Left forelimb (tissue), 1 donor: ENCODE measurements at places on chromosomes 16 and 17.
A peak's percentile ranks its signal among the peaks of the same experiment; 100 is the strongest.

DNA sequence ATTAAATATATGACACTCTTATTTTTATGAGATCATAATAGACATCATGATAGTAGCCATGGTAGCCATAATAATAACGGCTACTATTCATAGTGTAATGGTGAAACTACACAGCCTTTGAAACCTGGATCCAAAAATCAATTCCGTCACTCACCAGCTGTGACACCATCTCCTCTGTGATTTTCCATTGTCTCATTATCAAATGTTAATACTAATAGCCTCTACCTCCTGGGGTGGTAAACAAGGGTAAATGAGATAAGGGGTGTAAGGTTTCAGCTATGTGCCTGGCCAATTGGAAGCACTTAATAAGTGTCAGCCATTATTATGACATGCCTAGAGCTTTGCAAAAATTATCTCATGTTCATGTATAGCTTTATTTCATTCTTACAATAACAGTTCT lies 88.6 kb downstream of the CACNG3 start:
- DNase-seq = no peak

GRCh38 chr16:4659363-4660353 lies 33.7 kb upstream of the NUDT16L1 start:
- DNase-seq = no peak

DNA sequence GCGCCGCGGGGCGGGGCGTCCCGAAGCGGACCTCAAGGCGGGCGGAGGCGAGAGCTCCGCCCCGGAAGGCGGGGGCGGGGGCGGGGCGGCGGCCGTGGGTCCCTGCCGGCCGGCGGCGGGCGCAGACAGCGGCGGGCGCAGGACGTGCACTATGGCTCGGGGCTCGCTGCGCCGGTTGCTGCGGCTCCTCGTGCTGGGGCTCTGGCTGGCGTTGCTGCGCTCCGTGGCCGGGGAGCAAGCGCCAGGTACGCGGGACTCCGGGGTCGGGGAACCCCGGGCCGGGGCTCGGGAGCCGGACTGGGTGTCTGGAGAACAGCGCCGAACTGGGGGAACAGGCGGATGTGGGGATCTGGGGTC lies at the start of gene TNFRSF12A:
TSS of gene TNFRSF12A (plus strand) at position 122 of the 357 bp plus-strand sequence. CDS start at position 152, 30 bp downstream.
- DNase-seq = peak; percentile 87

- peak; percentile 81 for DNase-seq
Measured at GRCh38 chr16:1053121-1053521, 19.4 kb upstream of the SSTR5 start.

- no peak for DNase-seq
Measured at GRCh38 chr17:7083592-7083991, 3.5 kb upstream of the CLEC10A start.

DNA sequence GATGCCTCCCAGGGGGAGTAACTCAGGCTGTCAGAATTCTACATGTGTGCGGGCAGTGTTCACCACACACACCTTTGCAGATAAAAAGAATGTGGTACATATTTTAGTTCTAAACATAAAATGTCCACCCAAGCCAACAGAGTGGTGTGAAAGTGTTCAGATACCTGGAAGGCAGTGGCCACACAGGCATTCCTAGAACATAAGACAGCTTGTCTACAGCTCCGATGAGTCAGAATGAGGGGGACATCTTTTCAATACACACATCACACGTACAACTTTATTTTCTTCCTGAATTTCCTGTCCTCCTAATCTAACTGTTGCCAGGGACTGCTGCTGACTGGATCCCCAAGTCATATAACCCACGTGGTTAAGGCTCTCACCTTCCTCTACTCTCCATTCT lies 142.3 kb downstream of the ZFHX3 start:
- no peak for DNase-seq

DNA sequence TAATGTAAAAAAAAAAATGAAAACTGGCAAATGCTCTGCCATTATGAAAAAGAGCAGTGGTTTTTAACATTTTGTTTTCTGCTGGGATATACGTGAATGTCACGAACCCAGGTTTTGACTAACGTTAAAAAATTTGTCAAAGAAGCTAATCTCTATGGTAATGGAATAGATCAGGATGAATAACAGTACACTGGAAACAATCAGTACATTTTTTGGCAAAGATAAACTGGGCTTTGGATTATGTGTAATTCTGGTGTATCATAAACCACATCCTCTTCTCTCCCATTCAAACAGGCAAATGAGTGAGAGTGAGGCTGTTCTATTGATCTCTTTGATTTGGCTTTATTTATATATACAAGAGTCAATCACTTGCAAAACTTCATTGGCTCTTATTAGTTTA lies 207.0 kb upstream of the IRX3 start:
- DNase-seq = no peak

- no peak for DNase-seq
Measured at GRCh38 chr17:50283246-50283645, 9.0 kb downstream of the TMEM92 start.

- DNase-seq = no peak
Measured at GRCh38 chr16:67165121-67166078, 855 bp downstream of the HSF4 start.

DNA sequence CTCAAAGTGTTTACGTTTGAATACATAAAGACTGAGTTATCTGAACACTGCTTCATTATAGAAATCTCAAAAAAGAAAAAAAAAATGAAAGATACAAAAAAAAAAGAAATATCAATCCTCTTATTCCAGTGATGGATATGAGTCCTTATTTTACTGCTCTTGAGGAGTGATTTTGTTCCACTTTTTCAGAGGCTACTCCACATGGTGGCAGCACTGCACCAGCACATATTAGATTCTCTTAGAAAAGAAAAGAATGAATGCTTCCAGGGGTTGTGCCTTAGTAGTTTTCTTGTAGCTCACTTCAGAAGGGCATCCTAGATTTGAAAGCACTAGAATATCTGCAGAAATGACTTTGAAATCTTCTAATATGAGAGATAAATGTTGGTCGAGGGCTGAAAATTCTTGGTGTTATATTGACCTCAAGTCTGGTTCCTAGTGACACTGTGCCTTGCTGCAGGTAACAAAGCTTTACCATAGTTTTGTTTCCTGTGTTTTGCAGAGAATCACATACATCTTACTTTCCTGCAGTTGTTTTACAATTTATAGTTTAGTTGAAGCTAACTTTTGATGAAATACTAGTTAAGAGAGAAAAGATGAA lies 25.9 kb downstream of the AP2B1 start:
- no peak for DNase-seq

DNA sequence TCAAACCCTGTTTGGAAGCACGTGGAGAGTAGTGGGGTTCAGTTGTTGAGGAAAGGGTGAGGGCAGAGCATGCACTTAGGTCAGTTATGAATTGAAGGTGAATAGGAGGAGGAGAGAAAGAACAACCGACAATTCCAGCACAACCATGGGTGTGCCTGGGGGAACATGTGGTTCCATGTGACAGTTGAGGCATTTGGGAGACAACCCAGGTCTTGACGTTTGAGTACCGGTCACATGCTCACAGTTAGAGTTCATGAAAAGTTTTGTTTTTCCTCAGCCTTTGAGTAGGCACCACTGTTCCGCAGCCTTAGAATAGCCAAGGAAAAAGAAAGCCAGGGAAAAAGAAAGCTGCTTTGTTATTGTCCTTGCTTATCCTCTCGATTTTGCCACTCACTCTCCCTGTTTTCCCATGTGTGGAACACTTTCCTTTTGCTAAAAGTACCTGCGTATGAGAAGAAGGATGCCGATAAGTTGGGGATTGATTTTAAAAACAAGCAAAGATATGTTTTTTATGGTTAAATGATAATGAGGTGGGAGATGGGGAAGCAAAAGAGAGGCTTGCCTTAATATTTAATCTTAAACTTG lies 25.6 kb upstream of the ABCC11 start:
- DNase-seq = no peak

GRCh38 chr17:43211480-43212402 lies at the start of gene TMEM106A:
TMEM106A (plus strand) TSS chr17:43211875; CDS start chr17:43213042, 1,167 bp downstream.
- peak; percentile 91 for DNase-seq

DNA sequence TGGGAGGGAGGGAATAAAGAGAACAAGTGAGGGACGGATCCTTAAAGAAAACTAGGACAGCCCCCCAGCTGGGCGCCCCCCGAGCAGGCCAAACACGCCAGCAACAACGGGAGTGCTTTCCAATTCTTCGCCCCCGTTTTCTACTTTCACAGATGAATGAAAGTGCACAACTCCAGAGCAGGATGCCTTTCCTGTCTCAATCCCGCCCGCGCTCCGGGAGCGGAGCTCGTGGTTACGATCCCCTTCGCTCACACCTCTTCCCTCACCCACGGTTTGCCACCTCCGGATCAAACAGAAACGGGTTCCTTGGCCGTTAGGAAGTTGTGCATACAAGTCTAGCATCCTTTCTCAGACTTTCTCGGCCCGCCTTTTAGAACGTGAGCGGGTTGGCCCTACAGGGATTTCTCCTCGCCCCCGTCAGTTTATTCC lies 680 bp downstream of the SKA2 start:
- DNase-seq = no peak

DNA sequence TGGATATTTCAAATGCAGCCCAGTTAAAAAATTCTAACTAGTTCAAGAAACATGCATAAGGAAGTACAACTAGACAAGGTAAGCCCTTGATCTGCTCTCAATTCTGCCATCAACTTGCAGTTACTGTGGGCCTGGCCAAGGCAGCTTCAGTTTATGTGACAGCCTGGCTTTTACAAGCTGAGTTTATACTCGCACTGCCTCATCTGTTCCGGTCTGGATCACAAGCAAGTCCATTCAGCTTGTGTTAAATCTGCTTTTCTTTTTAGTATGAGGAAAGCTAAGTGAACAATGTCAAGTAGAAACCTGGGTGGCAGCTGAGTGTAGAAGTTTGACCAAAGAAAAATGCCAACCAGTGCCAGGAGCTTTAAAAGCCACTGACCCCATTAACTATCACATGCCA lies 76.6 kb upstream of the CORO6 start:
- no peak for DNase-seq

- DNase-seq = no peak
Measured at GRCh38 chr16:67040906-67041305, 12.0 kb downstream of the CBFB start.

GRCh38 chr16:57179215-57179828 lies 6.5 kb downstream of the PSME3IP1 start:
- DNase-seq = no peak

DNA sequence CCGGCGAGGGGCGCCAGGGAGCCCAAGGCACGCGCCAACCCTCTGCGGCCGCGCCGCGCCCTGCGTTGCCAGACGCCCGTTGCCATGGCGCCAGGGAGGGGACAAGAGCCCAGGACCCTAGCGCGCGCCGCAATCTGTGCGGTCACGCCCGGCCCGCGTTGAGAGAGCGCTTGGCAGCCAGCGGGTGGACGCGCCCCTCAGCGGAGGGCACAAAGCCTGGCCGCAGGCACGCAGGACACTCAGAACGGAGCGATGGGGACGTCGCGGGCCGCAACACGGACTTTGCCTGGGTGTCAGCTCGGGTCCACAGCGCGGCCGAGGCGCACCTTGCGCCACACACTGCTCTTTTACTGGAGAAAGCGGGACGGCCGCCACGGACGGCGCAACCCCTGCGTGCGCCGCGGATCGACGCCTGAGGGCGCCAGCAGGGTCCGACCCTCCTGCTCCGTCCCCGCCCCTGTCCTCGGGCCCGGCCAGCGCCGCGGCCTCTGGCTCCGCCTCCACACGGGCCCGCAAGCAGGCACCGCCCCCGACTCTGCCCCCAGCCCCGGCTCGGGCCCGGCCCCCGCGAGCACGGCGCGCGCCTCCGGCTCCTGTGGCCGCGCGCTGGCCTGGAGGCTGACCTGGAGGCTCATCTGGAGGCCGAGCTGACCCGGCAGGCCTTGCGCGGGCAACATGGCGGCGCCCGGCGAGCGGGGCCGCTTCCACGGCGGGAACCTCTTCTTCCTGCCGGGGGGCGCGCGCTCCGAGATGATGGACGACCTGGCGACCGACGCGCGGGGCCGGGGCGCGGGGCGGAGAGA lies at the start of gene GFER:
TSS of gene GFER (plus strand) at position 650 of the 803 bp plus-strand sequence. CDS start at position 676, 26 bp downstream.
- DNase-seq = peak; percentile 93
